Kidney (tissue), 22 donors: ENCODE measurements at places on chromosomes 1 and 21. TPM values are rescaled to one million over a fixed set of nuclear protein-coding genes. Genes with fewer than 3 reads are reported as not detected.

The C4BPA gene
- not detected for polyA plus RNA-seq

The SCP2 gene
- polyA plus RNA-seq, result 226 TPM

The C1orf185 gene
- polyA plus RNA-seq, result not detected

DNA sequence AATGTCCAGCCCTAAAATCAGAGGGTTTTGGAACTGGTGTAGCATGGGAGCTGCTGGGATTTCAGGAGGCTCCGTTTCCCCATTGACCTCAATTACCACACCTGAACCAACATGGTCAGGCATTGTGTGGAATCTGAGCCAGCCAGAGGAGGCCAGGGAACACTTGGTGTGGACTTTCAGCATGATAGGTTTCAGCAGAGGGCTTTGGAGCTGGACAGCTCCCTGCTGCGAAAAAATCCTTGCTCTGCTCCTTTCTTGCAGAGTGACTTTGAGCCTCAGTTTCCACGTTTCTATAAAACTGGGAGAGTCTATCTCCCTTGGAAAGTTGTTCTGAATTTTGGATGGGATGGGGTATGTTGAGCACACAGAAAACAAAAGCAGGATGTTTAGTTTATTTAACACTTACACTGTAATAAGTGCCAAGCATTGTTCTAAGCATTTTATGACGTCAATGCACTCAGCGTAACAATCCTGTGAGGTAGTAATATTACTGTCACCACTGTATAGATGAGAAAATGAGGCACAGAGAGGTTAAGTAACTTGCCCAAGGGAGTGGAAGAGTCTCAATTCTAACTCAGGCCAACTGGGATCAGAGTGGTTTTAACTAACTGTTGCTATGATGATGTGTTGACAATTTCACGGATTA lies 168.0 kb downstream of the GRIK3 start:
- DNase-seq, result no peak
- H3K4me3 ChIP-seq, result no peak overlapping the region
- no peaks in the 10 kb centered on the region for H3K36me3 ChIP-seq
- no peak overlapping the region for H3K27ac ChIP-seq
- no peaks in the 10 kb centered on the region for H3K4me1 ChIP-seq
- no peaks in the 10 kb centered on the region for H3K27me3 ChIP-seq

DNA sequence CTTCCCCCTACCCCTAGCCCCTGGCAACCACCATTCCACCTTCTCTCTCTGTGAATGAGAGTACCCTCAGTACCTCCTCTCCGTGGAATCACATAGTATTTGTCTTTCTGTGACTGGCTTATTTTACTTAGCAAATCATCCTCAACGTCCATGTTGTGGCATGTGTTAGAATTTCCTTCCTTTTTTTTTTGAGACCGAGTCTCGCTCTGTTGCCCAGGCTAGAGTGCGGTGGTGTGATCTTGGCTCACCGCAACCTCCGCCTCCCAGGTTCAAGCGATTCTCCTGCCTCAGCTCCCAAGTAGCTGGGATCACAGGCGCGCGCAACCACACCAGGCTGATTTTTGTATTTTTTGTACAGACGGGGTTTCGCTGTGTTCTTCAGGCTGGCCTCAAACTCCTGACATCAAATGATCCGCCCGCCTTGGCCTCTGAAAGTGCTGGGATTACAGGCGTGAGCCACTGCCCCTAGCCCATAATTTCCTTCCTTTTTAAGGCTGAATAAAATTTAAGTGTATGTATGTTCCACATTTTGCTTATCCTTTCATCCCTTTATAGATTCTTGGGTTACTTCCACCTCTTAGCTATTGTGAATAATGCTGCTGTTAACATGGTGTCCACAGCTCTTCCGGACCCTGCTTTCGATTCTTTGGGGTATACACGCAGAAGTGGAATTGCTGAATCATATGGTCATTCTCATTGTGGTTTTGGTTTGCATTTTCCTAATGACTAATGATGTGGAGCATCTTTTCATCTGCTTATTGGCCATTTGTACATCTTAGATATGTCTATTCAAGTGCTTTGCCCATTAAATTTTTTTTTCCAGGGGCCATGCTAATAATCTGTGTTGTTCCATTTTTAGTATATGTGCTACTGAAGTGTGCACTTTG lies 32.3 kb downstream of the ERRFI1 start:
- no peak overlapping the region for H3K27ac ChIP-seq
- H3K4me1 ChIP-seq, result no peaks in the 10 kb centered on the region
- no peaks in the 10 kb centered on the region for H3K36me3 ChIP-seq

- no peaks in the 10 kb centered on the region for H3K36me3 ChIP-seq
- no peak for DNase-seq
- H3K4me3 ChIP-seq, result no peak overlapping the region
- H3K27ac ChIP-seq, result no peak overlapping the region
- no peaks in the 10 kb centered on the region for H3K27me3 ChIP-seq
- no peaks in the 10 kb centered on the region for H3K4me1 ChIP-seq
These were observed 80.7 kb upstream of the CD34 start for GRCh38 chr1:207991583-207992026.
